ENCODE measurements at places on chromosomes 6 and 20.
A peak's percentile ranks its signal among the peaks of the same experiment; 100 is the strongest.

DNA sequence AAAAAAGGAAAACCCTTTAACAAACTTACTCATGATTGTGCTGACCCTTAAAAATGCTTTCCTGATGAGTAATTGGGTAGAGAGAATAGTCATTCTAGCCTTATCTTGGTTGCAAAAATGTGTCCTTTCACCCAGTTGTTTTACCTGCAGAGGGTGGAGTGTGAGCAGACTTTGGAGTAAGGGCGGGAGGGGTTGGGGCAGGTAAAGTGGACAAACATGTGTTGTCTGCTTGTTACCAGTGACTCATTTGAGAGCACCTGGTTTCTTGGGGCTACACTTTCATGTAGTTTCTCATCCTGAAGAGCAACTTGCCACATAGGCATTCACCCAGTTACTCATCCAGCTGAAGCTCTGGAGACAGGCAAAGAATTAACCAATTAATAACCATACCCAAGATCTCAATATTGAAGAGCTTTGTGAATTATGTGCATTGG lies 121.1 kb downstream of the TNFRSF21 start:
- no peak for DNase-seq

- peak; percentile 29 for DNase-seq
Observed at GRCh38 chr6:38671885-38672467, 31.0 kb downstream of the GLO1 start.

DNA sequence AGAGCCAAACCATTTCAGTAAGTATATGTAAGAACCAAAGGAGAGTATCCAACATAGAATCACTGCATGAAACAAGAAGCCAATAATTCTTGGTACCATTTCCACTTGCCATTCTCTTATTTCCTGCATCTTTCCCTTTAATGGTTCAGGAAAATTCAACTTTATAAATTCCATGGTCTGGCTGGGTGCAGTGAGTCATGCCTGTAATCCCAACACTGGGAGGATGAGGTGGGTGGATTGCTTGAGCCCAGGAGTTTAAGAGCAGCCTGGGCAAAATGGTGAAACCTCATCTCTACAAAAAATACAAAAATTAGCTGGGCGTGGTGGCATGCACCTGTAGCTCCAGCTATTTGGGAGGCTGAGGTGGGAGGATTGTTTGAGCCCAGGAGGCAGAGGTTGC lies 21.2 kb downstream of the NHLRC1 start:
- DNase-seq, result no peak

DNA sequence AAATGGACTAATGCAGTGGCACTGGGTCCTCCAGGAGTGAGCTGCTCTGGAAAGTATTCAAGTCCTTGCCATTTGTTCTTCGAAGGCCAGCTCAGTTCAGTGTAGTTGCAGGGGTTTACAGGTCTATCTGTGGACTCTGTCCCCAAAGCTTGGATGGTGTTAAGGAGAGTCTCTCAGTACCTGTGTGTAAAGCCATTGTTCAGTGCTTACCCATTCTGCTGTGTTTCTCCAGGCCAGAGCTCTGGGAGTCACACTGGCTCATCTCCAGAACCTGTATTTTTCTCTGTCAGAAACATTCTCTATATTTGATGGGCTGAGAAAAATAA lies 66.6 kb downstream of the DTD1 start:
- no peak for DNase-seq

- peak; percentile 26 for DNase-seq
Observed at GRCh38 chr6:137570393-137570792, 76.2 kb upstream of the OLIG3 start.

GRCh38 chr6:31339210-31339609 lies 17.8 kb downstream of the HLA-B start:
- no peak for DNase-seq

- DNase-seq, result no peak
Observed at GRCh38 chr6:41275489-41275888, 11.0 kb downstream of the TREM1 start.

- DNase-seq, result no peak
Observed at GRCh38 chr6:140979642-140980091, 1153.1 kb upstream of the GJE1 start.

- DNase-seq, result no peak
Observed at GRCh38 chr20:34249291-34249690, 8.1 kb downstream of the ASIP start.

DNA sequence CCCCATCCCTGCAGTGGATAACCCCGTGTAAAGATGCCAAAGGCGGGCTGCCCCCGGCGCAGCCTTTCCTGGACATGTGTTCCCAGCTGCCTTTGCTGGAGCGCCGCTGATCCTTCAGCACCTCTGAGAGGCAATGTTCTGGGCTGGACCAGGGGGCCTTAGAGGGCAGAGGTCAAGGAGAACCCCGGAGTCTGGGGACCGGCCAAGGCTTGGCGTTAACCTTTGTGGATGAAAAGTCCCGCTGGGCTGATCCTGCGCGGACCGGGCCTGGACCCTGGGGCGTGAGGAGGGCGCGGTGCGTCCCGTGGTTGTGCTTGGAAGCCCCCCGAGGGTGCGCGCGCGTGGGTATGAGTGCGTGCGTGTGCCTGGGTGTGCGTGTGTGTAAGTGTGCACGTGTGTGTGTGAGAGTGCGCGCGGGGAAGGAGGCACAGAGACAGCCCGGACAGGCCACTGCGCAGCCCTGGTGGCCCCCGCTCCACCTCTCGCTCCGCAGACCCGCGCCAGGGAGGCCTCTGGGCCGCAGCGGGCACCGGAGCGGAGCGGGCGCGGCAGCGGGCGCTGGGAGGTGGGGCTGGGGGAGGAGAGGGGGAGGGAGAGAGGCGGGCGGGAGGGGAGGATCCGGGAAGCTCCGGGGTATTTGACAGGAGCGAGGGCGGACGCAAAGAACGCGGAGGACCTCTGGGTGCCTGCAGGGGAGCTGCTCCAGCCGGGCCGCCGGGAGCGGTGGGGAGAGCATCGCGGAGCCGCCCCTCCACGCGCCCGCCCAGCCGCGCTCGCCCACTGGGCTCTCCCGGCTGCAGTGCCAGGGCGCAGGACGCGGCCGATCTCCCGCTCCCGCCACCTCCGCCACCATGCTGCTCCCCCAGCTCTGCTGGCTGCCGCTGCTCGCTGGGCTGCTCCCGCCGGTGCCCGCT lies at the start of gene SMOC2:
Gene SMOC2 (plus strand): TSS at position 665 of the 914 bp plus-strand sequence. CDS start 187 bp downstream, at position 852.
- DNase-seq, result no peak

DNA sequence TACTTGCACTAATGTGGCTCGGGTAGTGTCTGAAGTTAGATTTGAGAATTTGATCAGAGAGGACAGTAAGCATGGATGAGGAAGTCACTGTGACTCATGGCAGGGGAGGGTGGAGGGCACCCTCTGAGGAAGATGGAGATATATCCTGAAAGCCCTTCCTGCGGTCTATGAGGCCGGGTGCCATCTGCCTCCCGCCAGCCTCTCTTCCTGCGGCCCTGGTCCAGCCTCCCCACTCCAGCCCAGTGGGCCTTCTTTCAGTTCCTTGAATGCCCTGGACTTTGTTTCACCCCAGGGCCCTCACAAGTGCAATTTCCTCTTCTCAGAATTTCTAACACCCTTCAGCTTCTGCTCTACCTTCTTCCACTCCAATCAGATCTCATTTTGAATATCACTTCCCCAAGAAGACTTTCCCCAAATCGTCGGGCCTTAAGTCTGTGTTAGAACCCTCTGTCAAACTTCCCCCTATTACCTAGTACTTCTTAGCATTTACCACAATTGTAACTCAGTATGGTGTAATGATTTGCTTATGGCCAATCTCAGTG lies 20.2 kb upstream of the TNFAIP3 start:
- DNase-seq, result no peak

GRCh38 chr20:32535953-32536823 lies 48.9 kb downstream of the NOL4L start:
- peak; percentile 81 for DNase-seq

- no peak for DNase-seq
Observed at GRCh38 chr20:10675450-10675848, 1.6 kb upstream of the JAG1 start.

DNA sequence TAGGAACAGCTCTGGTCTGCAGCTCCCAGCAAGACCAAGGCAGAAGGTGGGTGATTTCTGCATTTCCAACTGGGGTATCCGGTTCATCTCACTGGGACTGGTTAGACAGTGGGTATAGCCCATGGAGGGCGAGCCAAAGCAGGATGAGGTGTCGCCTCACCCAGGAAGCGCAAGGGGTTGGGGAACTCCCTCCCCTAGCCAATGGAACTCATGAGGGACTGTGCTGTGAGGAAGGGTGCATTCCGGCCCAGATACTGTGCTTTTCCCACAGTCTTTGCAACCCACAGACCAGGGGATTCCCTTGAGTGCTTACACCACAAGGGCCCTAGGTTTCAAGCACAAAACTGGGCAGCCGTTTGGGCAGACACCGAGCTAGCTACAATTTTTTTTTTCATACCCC lies 21.8 kb downstream of the HDDC2 start:
- DNase-seq, result no peak

DNA sequence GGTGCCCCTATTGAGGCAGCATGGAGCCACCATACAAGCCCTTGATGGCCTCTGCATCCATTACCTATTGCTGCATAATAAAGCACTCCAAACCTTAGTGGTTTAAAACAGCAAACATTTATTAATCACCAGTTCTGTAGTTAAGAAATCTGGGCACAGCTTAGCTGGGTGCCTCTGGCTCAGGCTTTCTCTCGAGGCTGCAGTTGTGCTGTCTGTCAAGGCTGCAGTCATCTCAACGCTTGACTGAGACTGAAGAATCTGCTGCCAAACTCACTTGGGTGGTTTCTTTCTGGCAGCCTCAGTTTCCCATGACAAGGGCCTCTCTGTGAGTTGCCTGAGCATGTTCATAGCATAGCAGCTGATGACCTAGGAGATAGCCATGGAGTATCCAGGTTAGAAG lies 207.4 kb upstream of the LRFN2 start:
- DNase-seq, result no peak
